ENCODE measurements at places on chromosomes 2 and 18.

- DNase-seq = no peak
Measured at GRCh38 chr2:190334479-190335224, 8.7 kb upstream of the INPP1 start.

GRCh38 chr2:39660612-39661236, 5.0 kb upstream of the TMEM178A start:
- DNase-seq = no peak

- DNase-seq = peak; percentile 42
Measured at GRCh38 chr2:68811364-68811763, 59.8 kb downstream of the BMP10 start.

DNA sequence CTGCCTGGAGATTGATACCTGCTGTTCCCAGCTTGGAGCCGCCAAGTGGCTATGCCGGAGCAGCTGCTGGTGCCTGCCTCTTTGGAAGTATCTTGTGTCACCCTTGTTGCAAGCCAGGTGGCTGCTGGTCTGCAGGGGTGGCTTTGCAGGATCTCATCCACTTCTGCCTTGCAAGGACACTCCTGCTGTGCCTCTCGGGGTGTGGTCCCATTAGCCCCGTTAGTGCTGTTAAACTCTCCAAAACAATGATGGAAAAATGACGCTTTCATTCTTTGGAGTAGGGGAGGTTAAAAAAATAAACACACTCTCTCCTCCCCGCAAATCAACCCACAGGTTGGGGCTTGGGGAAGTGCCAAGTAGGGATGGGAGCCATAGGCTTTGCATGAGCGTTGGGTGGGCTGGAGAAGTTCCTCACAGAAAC, 352.8 kb downstream of the RNF144A start:
- DNase-seq = peak; percentile 45

All from inflammatory macrophage (primary cell).